ENCODE measurements at places on chromosomes 5 and 9.

DNA sequence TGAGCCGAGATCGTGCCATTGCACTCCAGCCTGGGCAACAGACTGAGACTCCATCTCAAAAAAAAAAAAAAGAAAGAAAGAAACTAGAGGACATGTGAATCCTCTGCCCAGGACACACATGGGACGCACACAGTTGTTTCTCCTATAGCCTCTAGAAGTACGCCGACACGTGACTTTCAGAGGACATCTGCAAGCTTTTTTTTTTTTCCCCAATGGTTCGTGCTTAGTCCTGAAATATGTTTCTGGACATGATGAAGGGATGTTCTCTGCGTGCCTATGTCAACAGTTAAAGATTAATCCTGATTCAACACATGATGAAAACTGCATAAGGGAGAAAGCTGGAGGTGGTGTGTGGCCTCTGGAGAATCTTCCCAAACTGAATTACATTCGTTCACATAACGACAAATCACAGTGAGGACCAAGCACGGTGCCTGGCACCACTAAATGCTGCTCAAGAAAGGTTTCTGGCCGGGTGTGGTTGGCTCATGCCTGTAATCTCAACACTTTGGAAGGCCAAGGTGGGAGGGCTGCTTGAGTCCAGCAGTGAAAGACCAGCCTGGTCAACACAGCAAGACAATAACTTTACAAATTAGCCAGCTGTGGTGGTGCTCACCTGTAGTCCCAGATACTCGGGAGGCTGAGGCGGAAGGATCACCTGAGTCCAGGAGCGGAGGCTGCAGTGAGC, 9.8 kb downstream of the COL23A1 start:
- no peak for DNase-seq

DNA sequence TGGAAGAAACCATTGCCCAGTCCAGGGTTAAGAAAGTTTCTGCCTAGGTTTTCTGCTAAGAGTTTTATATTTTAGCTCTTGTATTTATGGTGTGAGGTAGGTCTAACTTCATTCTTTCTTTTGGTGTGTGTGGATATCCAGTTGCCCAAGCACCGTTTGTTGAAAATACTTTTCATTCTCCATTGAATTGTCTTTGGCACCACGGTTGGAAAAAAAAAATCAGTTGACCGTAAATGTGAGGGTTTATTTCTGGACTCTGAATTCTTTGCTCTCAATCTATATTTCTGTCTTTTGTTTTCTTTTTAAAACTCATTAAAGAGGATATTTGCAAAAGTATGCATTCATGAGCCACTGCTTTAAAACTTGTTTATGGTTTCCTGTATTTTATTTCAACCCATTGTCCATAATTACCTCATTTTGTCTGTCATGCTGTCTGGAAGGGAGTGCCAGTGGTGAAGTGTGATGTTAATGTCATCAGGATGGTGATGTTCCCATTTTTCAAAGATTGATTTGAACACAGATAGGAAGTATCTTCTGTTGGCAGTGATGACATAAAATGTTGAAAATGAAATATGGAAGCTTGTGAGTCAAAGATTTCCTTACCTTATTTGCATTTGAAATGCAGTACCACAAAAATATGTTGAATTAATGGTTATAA, 33.9 kb downstream of the HABP4 start:
- no peak for DNase-seq

GRCh38 chr5:16234598-16234997, 55.0 kb upstream of the MARCHF11 start:
- DNase-seq: no peak

- no peak for DNase-seq
Measured at GRCh38 chr5:57450991-57451876, 31.4 kb downstream of the ACTBL2 start.

- no peak for DNase-seq
Measured at GRCh38 chr5:72223371-72223770, 96.7 kb downstream of the MRPS27 start.

GRCh38 chr9:7762600-7762999, 37.0 kb downstream of the DMAC1 start:
- DNase-seq: no peak

- DNase-seq: no peak
Measured at GRCh38 chr9:89410022-89410421, 87.9 kb downstream of the SEMA4D start.

GRCh38 chr9:96136992-96137670, 164.8 kb downstream of the HSD17B3 start:
- DNase-seq: no peak

DNA sequence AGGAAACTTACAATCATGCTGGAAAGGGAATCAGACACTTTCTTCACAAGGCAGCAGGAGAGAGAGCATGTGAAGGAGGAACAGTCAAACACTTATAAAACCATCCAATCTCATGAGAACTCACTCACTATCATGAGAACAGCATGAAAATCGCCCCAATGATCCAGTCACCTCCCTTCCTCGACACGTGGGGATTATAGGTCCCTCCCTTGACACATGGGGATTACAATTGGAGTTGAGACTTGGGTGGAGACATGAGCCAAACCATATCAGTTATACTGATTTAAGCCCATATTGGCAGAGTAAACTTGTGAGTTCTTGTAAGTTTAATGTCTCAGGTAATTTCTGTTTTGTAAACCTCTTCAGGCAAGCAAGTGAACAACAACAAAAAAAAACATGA, 70.8 kb downstream of the ERAP1 start:
- DNase-seq: no peak

DNA sequence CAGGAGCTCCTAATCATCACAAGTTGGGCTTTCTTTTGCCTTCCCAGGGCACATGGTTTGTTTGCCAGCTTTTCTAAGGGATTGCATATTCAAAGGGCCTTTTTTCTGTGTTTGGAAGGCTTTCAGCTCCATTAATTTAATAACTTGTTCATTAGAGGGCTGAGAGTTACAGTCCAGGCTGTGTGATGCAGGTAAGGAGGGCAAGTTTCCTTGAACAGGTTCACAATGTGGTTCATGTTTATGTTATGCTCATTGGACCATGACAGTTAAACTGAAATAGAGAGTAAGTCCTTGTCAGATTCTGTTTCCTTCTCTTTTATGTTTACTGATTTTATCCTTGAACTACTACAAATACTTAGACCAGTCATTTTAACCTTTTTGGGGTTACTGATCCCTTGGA, 174.4 kb downstream of the MARCHF11 start:
- no peak for DNase-seq

GRCh38 chr5:14208071-14209021, 65.2 kb downstream of the TRIO start:
- no peak for DNase-seq

- no peak for DNase-seq
Measured at GRCh38 chr5:158855510-158855909, 244.2 kb downstream of the EBF1 start.

DNA sequence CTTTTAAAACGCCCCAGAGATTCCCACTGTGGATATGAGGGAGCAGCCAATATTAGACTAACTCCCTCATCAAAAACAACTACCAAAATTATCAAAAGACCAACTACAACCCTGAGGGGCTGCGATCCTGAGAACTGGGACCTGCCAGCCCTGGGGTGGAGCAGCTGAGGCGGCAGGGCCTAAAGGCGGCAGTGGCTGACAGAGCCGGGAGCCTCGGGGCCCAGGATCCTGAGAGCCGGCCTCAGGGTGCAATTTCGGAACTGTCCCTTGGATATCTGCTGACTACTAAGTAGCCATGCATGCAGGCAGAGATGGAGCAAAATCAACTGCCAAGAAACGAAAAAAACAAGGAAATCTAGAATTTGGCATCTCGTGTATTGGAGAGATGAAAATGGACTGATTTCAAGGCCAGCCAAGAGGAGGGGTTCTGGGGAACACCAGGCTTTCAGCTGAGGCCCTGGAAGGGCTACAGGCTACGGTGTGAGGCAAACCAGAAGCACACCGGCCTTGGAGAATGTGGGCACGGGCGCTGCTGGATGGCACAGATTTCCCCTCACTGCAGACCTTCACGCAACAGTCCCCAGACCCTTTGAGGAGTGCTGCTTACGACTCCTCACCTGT, 63.6 kb upstream of the UBAC1 start:
- peak; percentile 12 for DNase-seq

GRCh38 chr9:91844701-91845291, 105.2 kb downstream of the ROR2 start:
- DNase-seq: no peak

- DNase-seq: no peak
Measured at GRCh38 chr5:169997798-169998197, 17.5 kb upstream of the INSYN2B start.

DNA sequence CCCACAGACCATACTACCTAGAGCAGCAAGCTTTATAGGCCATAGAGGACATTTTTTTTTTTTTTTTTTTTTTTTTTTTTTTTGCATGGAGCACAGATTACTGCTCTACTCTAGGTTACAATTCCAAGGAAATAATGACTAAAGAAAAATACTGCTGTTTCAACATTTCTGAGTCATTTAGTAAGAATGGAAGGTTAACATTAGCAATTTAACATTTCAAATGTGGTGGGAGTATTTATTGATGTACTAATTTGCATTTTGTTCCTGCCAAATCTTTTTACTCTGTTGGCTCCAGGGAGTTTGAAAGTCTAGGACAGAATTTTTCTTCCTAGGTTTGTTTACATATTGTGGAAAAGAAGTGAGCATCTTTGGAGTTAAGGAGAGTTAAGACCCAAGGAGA, 142.1 kb upstream of the CCDC152 start:
- DNase-seq: no peak

GRCh38 chr5:137733006-137733405, 2.9 kb downstream of the KLHL3 start:
- no peak for DNase-seq

DNA sequence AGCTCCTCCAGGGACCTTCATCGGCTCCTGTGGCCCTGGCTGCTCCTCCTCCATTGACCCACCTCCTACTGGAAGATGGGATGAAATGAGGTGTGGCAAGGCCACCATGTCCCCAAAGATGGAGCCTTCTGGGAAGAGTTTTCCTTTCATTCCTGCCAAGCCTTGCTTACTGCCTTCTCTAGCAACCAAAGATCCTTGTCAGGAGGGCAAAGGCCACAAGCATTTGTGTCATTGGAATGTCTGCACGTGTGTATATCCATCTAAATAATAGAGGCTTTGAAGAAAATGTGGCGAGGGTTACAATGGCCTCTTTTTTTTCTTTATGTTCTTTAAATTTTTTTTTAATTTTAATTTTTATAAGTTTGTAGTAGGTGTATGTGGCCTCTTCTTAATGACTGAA, 313.6 kb downstream of the ARHGEF28 start:
- no peak for DNase-seq

DNA sequence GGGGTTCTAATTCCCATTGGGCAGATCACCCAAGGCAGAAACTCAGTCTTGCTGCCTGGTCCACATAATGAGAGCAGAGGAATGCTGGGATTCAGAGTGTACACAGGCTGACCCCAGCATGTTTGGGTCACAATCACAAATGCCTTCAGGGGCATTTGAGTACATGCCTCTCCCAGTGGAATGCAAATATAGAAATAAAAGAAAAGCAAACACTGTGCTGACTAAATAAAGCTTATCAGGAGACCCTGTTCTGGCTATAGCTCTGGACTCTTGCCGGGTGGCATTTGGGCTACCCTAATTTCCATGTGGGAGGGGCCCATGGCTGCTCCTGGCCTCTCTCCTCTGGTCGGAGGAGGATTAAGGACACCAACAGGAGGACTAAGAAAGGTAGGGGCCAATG, 121.4 kb downstream of the DOCK8 start:
- no peak for DNase-seq

Data from WTC11 (cell line).